Activated CD8-positive, alpha-beta T cell treated with anti-CD3 and anti-CD28 coated beads, Interleukin-2, amount 10 ng/mL, durations not matched to agents 7 days and 5 days (primary cell): ENCODE measurements at places on chromosomes 3 and 15. TPM values are rescaled to one million over a fixed set of nuclear protein-coding genes. Genes with fewer than 3 reads are reported as not detected.

LRRC34 gene
- total RNA-seq: 15.0 TPM

PLSCR4 gene
- total RNA-seq: 0.31 TPM

HERC2 gene
- total RNA-seq: 44.7 TPM

CEP152 gene
- total RNA-seq: 39.6 TPM

CXCR6 gene
- 26.5 TPM for total RNA-seq

SLCO3A1 gene
- total RNA-seq: 32.7 TPM

LIPC gene
- 4.1 TPM for total RNA-seq

TEX55 gene
- total RNA-seq: not detected

UPK1B gene
- not detected for total RNA-seq

SLCO2A1 gene
- total RNA-seq: not detected

SLC51A gene
- not detected for total RNA-seq

SMCO1 gene
- 0.13 TPM for total RNA-seq

ANKUB1 gene
- total RNA-seq: not detected

A4GNT gene
- not detected for total RNA-seq

ISLR gene
- not detected for total RNA-seq

REC114 gene
- total RNA-seq: not detected

PRSS50 gene
- not detected for total RNA-seq

TIPIN gene
- total RNA-seq: 42.7 TPM

PLXND1 gene
- 3.7 TPM for total RNA-seq

LRRC31 gene
- total RNA-seq: not detected

SIDT1 gene
- total RNA-seq: 34.8 TPM

KNG1 gene
- not detected for total RNA-seq

ITGA11 gene
- 0.18 TPM for total RNA-seq

B2M gene
- 6,473 TPM for total RNA-seq

ACP3 gene
- not detected for total RNA-seq

CHRNA7 gene
- 0.55 TPM for total RNA-seq

TFG gene
- total RNA-seq: 59.8 TPM

BMF gene
- total RNA-seq: 2.2 TPM

LRTM1 gene
- total RNA-seq: not detected

MYEF2 gene
- total RNA-seq: 25.4 TPM

MORC1 gene
- total RNA-seq: not detected

MRAS gene
- total RNA-seq: not detected

ADCY5 gene
- not detected for total RNA-seq

BAHD1 gene
- total RNA-seq: 26.3 TPM
